ENCODE measurements at places on chromosomes 16 and 17.

DNA sequence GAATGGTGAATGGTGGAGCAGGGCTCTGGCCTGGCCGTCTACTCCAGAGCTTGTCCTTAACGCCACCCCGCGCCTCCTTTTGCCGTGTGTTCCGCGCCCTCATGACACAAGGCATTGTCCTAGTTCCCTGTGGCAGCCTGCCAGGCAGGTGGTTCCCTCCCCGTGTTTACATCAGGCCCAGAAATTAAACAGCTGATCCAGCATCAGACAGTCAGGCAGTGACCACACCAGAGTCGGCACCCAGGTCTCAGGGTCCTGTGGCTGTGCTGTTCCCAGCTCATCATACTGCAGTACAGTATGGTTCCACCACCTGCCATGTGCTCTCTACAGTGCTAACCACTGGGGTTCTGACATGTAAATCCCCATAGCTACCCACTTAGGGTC is 119.7 kb downstream of the RAB11FIP4 start:
- no peak for DNase-seq

GRCh38 chr16:58503863-58504688 is 4.1 kb downstream of the NDRG4 start:
- no peak for DNase-seq

- DNase-seq = no peak
Measured at GRCh38 chr17:67679721-67680120, 38.0 kb upstream of the NOL11 start.

DNA sequence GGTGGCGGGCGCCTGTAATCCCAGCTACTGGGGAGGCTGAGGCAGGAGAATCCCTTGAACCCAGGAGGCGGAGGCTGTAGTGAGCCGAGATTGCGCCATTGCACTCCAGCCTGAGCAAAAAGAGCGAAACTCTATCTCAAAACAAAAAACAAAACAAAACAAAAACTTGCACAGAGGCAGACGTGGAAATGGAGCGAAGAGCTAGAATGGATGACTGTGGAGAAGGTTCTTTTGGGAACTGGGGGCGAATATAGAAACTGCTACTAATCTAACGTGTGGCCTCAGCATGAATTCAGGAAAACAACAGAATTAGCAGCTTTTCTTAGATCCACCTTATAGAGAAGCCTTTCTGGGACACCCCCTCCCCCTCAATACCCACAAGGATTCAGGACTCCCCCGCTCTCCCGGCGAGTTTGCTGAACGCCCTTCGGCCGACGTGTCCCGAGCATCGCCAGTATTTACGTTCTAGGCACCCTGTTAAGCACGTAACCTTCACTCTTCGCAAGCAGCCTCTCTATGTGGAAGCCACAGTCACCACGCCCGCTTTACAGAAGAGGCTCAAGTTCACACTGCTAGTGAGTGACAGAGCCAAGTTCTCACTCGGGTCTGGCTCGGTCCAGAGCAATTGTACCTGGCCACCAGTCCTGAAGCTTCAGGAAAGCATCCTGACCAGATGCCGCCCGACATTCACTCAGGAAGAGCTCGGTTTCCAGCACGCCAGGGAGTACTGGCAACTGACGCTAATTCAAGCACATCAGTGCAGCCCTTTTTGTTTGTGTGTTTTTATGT is 13.3 kb upstream of the ABR start:
- no peak for DNase-seq

DNA sequence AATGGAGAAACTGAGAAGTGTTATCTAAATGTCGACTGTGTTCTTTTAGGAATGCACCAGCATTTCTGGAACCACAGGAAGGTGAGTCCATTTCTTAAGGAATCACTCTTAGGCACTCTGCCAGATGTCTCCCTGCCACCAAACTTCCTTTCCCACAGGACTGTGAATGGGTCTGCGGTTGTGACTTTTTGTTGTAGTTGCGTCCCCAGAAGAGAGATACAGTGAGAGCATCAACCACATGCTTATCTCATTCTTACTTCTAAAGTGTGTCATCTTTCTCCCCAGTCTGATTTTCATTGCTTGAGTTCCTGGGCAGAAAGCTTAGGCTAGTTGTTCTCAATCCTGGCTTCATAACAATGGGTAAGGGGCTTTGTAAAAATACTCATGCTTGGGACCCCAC is 13.4 kb downstream of the ITPRIPL2 start:
- no peak for DNase-seq

DNA sequence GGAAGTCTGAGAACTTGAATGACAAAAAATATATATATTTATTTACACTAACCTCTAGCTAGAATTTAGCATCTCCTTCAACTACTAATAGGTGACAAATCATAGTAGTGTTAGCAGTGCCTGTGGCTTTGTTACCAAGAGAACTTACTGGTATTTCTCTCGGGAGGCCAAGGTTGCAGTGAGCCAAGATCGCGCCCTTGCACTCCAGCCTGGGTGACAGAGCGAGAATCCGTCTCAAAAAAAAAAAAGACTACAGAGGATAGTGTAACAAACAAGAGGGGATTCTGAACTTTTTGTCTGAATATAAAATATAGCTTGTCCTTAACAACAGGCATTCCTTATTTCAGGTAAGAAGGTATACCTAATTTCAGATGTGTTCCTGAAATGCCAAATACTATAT is 1.3 kb upstream of the SUZ12 start:
- DNase-seq = no peak

DNA sequence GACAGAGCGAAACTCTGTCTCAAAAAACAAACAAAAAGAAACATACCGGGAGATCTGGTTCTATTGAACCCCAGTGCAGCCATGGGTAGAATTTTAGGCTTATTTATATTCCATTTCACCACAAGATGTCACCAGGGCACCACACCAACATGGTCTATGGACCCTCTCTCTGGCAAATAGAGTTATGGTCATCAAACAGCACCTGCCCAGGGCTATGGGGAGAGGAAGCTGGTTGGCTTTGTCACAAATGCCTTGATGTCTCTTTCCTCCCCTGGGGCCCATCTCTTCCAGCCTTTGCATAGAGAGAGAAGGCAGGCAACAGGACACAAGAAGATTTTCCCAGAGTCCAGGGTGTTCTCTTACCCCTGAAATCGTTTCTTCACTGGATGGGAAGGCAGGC is 128.4 kb downstream of the WWOX start:
- no peak for DNase-seq

GRCh38 chr17:4786106-4786511 is at the start of gene VMO1:
TSS of gene VMO1 (minus strand) at chr17:4786364. CDS start at chr17:4786352, 12 bp downstream.
- no peak for DNase-seq

GRCh38 chr16:7938175-7938574 is 605.5 kb downstream of the RBFOX1 start:
- DNase-seq = no peak

DNA sequence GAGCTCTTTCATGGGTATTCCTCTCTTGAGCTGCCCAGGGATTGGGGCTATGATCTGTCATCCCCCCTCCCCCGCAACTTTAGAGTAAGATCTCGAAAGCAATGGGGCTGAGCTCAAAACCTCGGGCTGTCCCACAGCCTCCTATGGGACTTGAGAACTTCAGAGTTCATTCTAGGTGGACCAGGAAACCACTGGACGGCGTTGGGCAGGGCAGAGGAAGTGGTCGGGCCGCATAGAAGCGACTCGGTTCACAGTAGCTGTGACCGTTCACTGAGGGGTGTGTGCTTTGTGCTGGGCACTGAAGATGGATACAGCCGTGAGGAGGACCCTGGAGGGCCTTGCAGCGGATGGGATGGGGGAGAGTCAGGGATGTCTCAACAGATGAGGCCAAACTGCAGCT is 292.0 kb downstream of the CPPED1 start:
- no peak for DNase-seq

GRCh38 chr16:11610580-11610979 is 23.9 kb upstream of the LITAF start:
- no peak for DNase-seq

GRCh38 chr17:8859804-8860430 is 7.6 kb downstream of the PIK3R6 start:
- no peak for DNase-seq

- DNase-seq = no peak
Measured at GRCh38 chr17:45777388-45777787, 6.7 kb upstream of the CRHR1 start.

DNA sequence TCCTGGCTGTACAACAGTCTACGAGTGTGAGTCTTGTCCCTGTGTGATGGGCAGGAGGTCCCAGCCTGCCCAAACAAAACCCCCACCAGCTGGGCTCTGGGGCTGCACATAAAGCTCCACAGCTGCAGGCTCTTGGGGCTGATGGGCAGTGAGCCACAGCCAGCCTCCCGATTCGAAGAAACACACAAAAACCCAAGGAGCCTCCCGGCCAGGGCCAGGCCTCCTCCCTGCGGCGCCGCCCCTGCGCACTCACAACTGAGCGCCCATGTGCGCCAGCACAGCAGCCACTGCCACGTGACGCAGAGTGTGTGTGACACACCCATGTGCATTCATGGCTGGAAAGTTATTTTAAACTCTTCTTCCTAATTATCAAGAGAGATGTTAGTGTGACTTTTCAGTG is 30.6 kb upstream of the FAAP100 start:
- DNase-seq = no peak

DNA sequence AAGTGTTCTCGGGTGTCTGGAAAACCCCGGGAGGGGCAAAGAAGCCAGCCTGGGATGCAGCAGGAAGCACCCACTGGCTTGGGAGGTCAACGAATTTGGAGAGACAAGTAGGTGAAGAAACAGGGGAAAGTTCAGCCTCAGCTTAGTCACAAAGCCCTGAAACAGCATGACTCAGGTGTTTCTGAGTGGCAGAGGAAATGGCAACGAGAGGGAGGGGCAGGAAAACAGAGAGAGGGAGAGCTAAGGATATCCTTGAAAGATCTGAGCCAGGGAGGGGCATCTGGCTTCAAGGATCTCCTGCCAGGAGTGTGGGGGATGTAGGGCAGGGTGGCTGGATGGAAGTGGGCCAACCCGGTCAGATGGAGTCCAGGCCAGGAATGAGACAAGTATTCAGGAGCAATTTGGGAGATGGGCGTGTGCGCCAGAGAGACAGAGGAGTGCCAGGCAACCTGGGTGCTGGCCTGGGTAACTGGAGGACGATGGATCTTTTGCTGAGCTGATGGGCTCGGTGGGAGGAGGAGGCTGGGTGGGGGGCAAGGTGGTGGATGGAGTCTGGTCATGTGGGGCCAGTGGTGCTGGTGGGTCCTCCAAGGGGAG is 27.2 kb downstream of the ABCC3 start:
- no peak for DNase-seq

DNA sequence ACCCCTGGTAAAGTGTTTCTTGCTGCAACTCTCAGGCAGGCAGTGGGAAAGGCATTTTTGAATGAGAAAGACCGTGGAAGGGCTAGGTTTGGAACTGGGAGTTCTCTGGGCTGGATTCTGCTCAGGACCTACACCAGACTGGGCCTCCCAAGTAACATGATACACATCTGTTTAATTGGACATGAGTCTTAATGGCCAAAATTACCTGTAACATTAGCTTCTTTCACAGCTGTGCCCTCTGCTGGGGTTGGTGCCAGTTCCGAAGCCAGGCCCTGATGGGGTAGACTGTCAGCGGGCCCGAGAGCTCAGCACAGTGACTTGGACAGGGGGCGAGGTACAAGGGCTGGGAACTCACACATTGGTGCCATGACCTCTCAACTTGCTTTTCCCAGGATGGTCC is 118.9 kb upstream of the IRX3 start:
- DNase-seq = no peak

- DNase-seq = no peak
Measured at GRCh38 chr17:4043862-4044261, 79.6 kb upstream of the ATP2A3 start.

DNA sequence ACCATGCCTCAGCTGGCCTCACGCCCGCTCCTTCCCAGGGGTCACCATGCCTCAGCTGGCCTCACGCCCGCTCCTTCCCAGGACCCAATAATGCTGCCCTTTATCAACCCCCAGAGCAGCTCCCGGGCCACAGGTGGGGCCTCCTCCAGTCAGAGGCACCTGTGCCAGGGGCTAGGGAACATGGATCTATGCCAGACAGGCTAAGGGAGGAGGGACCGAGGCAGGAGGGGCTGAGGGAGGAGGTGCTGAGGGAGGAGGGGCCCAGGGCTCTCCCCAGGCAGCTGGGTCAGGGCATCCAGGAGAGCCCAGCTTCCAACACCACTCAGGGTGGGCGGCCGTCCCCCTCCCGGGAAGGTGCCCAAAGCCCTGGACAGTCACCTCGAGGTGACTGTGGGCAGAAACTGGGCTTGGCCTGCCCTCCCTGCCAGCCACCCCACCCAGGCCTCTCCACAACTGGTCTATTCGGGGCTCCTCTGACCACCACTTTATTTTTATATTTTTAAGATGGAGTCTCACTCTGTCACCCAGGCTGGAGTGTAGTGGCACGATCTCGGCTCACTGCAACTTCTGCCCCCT is 19.4 kb downstream of the UTS2R start:
- no peak for DNase-seq

DNA sequence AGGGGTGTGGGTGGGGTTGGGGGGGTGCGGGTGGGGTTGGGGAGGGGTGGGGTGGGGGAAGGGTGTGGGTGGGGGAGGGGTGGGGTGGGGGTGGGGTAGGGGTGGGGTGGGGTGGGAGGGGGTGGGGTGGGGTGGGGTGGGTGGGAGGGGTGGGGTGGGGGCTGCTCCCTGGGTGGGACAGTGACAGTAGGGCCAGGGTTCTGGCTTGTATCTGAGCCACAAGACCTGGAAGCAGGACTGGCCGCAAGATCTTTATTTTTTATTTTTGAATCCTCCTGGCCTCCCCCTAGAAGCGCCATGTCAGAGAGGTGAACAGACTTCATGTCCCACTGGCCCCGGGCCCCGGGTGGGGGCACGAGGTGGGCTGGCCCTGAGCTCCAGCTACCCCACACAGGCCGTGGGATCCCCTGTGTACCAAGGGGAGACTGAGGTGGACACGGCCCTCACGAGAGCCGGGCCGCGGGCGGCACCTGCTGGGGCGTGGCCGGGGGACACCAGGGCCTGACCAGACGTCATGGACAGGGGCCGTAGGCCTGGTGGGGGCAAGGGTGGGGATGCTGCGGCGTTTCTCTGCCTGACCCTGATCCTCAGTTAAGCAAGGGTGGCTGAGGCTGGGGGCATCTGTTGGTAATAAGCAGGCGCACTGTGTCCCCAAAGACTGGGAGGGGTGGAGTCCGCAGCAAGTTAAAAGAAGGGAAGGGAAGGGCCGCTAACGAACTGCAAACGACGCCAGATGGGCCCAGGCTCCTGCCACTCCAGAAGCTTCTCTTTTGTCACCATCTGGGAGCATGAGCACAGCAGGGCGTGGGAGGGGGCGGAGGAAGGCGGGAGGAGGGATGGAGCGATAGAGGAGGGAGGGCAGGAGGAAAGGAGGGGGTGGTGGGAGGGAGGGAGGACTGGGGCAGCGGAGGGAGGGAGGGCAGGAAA is 22.3 kb upstream of the PABPN1L start:
- DNase-seq = no peak

GRCh38 chr17:78529251-78529650 is 47.9 kb downstream of the DNAH17 start:
- DNase-seq = no peak

DNA sequence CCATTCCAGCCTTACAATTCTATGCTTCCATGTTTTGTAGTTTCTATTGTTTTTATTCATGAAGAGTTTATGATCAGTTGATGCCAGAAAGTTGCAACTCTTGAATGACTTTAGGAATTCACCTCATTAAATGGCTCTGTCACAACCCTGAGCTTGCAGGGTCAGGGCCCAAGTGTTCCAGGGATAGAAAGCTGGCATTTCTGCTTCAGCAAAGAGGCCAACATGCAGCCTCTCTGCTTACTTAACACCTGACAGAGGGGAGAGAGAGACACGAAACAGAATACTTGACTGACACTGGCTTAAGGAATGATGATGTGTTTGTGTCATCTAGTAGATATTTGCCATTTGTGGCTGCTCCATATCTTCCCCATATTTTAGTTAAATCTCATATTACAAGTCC is 328.1 kb downstream of the CA10 start:
- no peak for DNase-seq
